ENCODE measurements at places on chromosomes 12 and 14. TPM values are rescaled to one million over a fixed set of nuclear protein-coding genes. Genes with fewer than 3 reads are reported as not detected.

Gene IL31
- total RNA-seq, result not detected

Gene PTCSC3
- not detected for total RNA-seq

Gene CRIP1
- 53.9 TPM for total RNA-seq

Gene LRRC43
- total RNA-seq, result not detected

Gene RASAL1
- not detected for total RNA-seq

Gene GPR84
- not detected for total RNA-seq

Gene GLT8D2
- not detected for total RNA-seq

Gene CLECL1
- total RNA-seq, result not detected

Gene CCDC196
- not detected for total RNA-seq

- no peak overlapping the region for H3K27ac ChIP-seq
- no peaks in the 10 kb centered on the region for H3K27me3 ChIP-seq
- no peaks in the 10 kb centered on the region for H3K4me1 ChIP-seq
These were observed 42.5 kb upstream of the AKAP6 start for GRCh38 chr14:32286602-32287001.

DNA sequence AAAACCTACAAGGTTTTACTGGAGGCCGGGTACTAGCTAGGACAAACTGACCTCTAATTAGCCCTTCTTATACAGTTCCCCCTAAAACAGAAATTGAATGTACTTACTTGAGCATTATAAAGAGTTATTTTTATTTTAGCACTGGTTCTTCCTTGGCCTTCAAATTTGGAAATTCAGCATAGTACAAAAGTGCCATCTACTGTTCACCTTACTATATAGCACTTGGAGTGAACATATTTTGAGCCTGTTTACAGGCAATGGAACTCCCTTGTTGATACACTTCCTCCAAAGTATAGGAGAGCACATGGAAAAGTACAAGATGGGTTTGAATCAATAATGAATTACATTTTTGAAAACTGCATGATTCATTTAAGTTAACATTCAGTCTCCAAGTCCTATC, 3.9 kb upstream of the POC1B start:
- H3K4me3 ChIP-seq, result no peak overlapping the region
- H3K27ac ChIP-seq, result no peak overlapping the region
- DNase-seq, result peak; percentile 42
- no peaks in the 10 kb centered on the region for H3K36me3 ChIP-seq
- H3K27me3 ChIP-seq, result no peaks in the 10 kb centered on the region
- peaks cover 15% of the 10 kb centered on the region for H3K4me1 ChIP-seq

GRCh38 chr14:54374117-54374884, 22.5 kb upstream of the CDKN3 start:
- peaks cover 19% of the 10 kb centered on the region for H3K4me1 ChIP-seq
- no peak overlapping the region for H3K27ac ChIP-seq
- H3K36me3 ChIP-seq, result no peaks in the 10 kb centered on the region
- H3K27me3 ChIP-seq, result no peaks in the 10 kb centered on the region
- H3K4me3 ChIP-seq, result no peak overlapping the region

DNA sequence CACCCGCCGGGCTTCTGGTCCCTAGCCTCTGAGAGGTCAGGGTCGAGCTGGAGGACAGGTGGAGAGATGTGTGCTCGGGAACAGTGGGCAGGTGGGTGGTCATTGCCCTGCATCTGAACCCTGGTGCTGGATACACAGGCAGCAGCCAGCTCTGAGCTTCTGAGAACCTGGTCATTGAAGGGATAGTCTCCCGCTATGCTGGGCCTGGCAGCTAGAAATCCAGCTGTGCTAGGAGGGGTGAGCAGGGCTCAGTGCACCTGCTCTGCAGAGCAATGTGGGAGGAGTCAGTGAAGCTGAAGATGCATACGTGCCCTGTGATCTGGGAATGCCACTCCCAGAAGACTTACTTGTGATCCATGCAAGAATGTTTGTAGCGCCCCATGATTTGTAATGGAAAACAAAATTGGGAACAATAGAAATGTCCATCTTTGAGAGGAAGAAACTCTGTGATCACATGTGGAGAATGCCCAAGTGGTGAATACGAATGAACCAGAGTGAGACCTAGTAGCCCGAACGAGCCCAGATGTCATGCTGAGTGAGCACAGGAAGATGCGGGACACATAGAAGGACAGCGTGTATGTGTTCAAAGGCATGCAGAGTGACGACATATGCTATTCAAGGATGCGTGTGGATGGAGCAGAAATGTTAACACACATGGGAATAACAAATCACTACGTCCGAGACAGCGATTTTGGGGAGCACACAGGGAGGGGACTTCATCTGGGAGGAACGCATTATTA, 63.4 kb downstream of the AACS start:
- H3K4me1 ChIP-seq, result no peaks in the 10 kb centered on the region
- no peak for DNase-seq
- no peak overlapping the region for H3K27ac ChIP-seq
- H3K27me3 ChIP-seq, result no peaks in the 10 kb centered on the region

GRCh38 chr14:99321955-99322730, 50.1 kb upstream of the BCL11B start:
- H3K4me3 ChIP-seq, result no peak overlapping the region
- no peak for DNase-seq
- peaks cover 64% of the 10 kb centered on the region for H3K4me1 ChIP-seq
- no peaks in the 10 kb centered on the region for H3K27me3 ChIP-seq

- H3K27ac ChIP-seq, result no peak overlapping the region
- no peak for DNase-seq
- H3K36me3 ChIP-seq, result no peaks in the 10 kb centered on the region
- H3K4me3 ChIP-seq, result no peak overlapping the region
These were observed 207.0 kb upstream of the C14orf180 start for GRCh38 chr14:104372390-104373054.

- H3K4me1 ChIP-seq, result peaks cover 54% of the 10 kb centered on the region
- H3K27ac ChIP-seq, result peak overlapping the region; percentile 99
- DNase-seq, result peak; percentile 96
- H3K36me3 ChIP-seq, result peaks cover 11% of the 10 kb centered on the region
- peak overlapping the region; percentile 91 for H3K4me3 ChIP-seq
These were observed 682 bp downstream of the ERBB3 start for GRCh38 chr12:56080556-56081138.

- no peak overlapping the region for H3K4me3 ChIP-seq
- no peak overlapping the region for H3K27ac ChIP-seq
- H3K4me1 ChIP-seq, result no peaks in the 10 kb centered on the region
- H3K27me3 ChIP-seq, result no peaks in the 10 kb centered on the region
- H3K36me3 ChIP-seq, result peaks cover 29% of the 10 kb centered on the region
These were observed 40.3 kb downstream of the CIT start for GRCh38 chr12:119836781-119837180.

GRCh38 chr12:497501-498160, 37.9 kb downstream of the B4GALNT3 start:
- H3K4me1 ChIP-seq, result peaks cover 8% of the 10 kb centered on the region
- no peak overlapping the region for H3K27ac ChIP-seq
- no peaks in the 10 kb centered on the region for H3K27me3 ChIP-seq

GRCh38 chr12:9727813-9728212, 5.1 kb downstream of the CLECL1 start:
- no peak overlapping the region for H3K27ac ChIP-seq
- DNase-seq, result no peak
- H3K4me1 ChIP-seq, result no peaks in the 10 kb centered on the region
- no peaks in the 10 kb centered on the region for H3K36me3 ChIP-seq

DNA sequence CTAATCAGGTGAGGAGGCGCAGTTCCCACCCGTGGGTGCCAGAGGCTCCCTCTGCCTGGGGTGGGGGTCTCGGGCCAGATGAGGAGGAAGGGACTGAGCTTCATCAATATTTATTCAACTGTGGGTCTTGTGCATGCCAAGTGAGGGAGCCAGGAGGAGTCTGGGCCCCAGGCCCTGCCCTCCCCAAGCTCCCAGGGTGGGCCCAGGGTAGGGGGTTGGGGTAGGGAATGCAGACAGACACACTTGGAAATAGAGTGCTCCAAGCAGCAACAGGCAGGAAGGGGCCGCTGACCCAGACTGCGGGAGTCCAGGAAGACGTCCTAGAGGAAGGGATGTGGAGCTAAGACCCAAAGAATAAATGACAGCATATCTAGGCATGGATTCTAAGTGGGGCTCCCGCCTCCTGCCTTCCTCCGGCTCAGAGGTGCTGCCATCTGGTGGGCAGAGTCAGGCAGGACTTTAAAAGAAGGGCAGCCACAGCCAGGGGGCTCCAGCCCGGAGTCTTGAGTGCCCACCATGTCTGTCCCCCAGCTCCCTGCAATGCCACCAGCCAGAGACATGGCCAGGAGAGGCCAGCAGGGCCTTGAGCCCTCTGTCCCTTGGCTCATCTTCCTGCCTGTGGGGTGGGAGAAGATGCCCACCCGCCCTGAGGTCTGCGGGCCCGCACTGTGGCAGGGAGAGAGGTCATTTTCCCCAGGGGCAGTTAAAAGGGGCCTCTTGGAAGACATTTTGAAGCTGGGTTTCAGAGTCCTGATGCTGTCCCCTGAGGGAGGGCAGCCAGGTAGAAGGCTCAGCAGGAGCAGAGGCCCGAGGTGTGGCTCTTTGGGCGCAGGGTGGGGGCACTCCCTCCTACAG, 70.1 kb downstream of the PHETA1 start:
- H3K36me3 ChIP-seq, result no peaks in the 10 kb centered on the region
- no peaks in the 10 kb centered on the region for H3K27me3 ChIP-seq
- no peak overlapping the region for H3K27ac ChIP-seq

- DNase-seq, result peak; percentile 62
- peak overlapping the region; percentile 92 for H3K27ac ChIP-seq
- H3K4me1 ChIP-seq, result peaks cover 33% of the 10 kb centered on the region
- H3K27me3 ChIP-seq, result no peaks in the 10 kb centered on the region
These were observed 494 bp downstream of the GCH1 start for GRCh38 chr14:54902143-54902520.

GRCh38 chr12:76962099-76962498, 83.3 kb upstream of the CSRP2 start:
- H3K27me3 ChIP-seq, result peaks cover 6% of the 10 kb centered on the region
- H3K4me1 ChIP-seq, result no peaks in the 10 kb centered on the region
- no peak overlapping the region for H3K4me3 ChIP-seq
- DNase-seq, result no peak

DNA sequence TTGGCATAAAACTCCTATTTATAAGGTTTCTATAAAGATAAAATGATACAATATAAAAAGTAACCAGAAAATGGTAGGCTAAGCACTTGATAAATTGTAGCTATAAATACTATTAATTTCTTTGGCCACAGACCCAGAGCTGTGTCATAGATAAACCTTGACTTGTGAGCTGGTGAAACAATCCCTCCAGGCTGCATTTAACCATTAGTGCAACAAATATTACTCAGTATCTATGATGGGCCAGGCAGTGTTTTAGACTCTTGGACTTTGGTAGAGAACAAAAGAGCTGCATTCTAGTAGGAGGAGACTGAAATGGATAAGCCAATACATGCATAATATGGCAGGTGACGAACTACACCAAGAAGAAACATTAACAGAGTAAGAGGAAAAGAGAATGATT, 178.1 kb downstream of the BTG1 start:
- H3K4me3 ChIP-seq, result no peak overlapping the region
- DNase-seq, result no peak
- H3K27me3 ChIP-seq, result no peaks in the 10 kb centered on the region
- no peaks in the 10 kb centered on the region for H3K4me1 ChIP-seq

- H3K4me1 ChIP-seq, result peaks cover 26% of the 10 kb centered on the region
- H3K27ac ChIP-seq, result no peak overlapping the region
- H3K4me3 ChIP-seq, result no peak overlapping the region
- H3K36me3 ChIP-seq, result peaks cover 48% of the 10 kb centered on the region
These were observed 13.5 kb downstream of the GPR84 start for GRCh38 chr12:54350743-54351142.

DNA sequence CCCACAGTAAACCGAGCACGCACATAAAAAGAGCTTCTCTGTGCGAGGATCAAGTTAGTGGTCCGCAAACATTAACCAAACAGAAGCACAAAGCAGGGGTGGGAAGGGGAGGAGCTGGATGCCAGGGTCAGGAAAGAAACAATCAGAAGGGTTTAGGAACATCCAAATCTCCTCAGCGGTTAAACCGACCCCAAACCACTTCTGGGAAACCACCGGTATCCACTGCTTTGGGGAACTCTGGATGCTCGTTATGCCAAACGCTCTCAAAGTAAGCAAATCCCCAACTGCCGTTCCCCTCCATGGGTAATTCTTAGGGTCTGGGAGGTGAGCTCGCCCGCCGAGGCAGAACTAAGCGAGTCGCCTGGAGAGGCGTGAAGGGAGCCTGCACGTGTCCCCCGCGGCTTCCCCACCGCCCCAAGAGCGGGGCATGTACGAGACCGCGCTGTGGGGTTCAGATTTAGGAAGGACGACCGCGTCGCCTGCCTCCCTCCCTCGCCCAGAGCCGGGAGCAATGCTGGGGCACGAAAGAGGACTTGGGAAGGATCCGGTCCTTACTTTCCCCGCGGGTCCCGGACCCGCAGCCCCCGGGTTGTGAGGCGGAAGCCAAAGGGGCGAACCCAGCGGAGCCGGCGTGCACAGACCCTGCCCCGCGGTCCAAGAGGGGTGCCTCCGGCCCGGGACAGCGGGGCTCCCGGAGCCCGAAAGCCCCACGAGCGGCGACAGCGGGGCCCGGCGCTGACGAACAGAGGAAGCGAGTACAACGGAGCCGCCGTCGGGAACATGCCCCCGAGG, 711 bp downstream of the SBNO1 start:
- peaks cover 23% of the 10 kb centered on the region for H3K4me1 ChIP-seq
- H3K4me3 ChIP-seq, result peak overlapping the region; percentile 94
- peak; percentile 47 for DNase-seq
- peaks cover 1% of the 10 kb centered on the region for H3K36me3 ChIP-seq
- no peaks in the 10 kb centered on the region for H3K27me3 ChIP-seq
- peak overlapping the region; percentile 97 for H3K27ac ChIP-seq

- no peak overlapping the region for H3K4me3 ChIP-seq
- no peak overlapping the region for H3K27ac ChIP-seq
- no peaks in the 10 kb centered on the region for H3K27me3 ChIP-seq
- DNase-seq, result peak; percentile 55
- H3K4me1 ChIP-seq, result no peaks in the 10 kb centered on the region
These were observed 51.1 kb downstream of the HSPB8 start for GRCh38 chr12:119229837-119230236.

DNA sequence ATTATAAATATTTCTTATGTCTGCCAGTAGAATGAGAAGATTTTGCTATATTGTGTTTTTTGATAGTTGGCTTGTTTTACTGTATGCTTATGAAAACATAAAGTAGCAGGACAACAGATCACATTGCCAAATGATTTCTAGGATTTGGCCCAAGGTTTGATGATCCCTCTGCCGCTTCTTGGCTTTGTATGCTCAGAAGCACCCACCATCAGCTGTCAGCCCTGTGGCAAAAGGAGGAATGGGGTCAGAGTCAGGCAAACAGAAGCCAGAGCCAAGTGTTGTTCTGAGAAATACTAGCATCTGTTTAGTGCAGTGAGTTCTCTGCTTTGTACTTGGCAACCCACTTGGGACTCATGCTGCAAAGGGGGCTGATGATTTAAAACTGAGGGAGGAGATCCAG, 152.2 kb downstream of the PDE3A start:
- H3K27me3 ChIP-seq, result no peaks in the 10 kb centered on the region
- DNase-seq, result no peak
- no peak overlapping the region for H3K27ac ChIP-seq
- H3K36me3 ChIP-seq, result no peaks in the 10 kb centered on the region

DNA sequence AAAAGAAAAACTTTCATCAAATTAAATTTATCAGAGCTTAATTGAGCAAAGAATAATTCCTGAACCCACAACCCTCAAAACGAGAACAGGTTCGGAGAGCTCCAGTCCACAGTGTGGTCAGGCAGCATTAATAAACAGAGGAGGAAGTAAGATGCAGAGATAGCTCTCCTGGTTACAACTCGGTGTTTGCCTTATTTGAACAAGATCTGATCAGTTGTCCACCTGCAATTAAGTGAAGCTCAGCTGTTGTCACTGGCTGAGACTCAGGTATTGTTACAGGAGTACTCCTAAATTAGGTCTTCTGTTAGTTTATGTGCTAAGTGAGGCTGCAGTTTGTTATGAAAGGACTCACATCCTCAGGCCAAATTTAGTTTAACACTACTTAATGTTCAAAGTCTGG, 451.4 kb upstream of the PDE3A start:
- no peaks in the 10 kb centered on the region for H3K36me3 ChIP-seq
- H3K27ac ChIP-seq, result no peak overlapping the region

- no peaks in the 10 kb centered on the region for H3K27me3 ChIP-seq
- no peaks in the 10 kb centered on the region for H3K36me3 ChIP-seq
- H3K27ac ChIP-seq, result no peak overlapping the region
- peaks cover 6% of the 10 kb centered on the region for H3K4me1 ChIP-seq
These were observed 343 bp upstream of the NOVA1 start for GRCh38 chr14:26598081-26598671.
